ENCODE measurements at places on chromosomes 7 and 10. TPM values are rescaled to one million over a fixed set of nuclear protein-coding genes. Genes with fewer than 3 reads are reported as not detected.

GARIN1A gene
- total RNA-seq, result 8.5 TPM

ECHDC3 gene
- total RNA-seq, result 24.7 TPM

TMEM213 gene
- total RNA-seq, result 9.8 TPM

ADAM12 gene
- total RNA-seq, result not detected

SRRM3 gene
- 0.21 TPM for total RNA-seq

OR2A5 gene
- not detected for total RNA-seq

FOXI2 gene
- not detected for total RNA-seq

DNA sequence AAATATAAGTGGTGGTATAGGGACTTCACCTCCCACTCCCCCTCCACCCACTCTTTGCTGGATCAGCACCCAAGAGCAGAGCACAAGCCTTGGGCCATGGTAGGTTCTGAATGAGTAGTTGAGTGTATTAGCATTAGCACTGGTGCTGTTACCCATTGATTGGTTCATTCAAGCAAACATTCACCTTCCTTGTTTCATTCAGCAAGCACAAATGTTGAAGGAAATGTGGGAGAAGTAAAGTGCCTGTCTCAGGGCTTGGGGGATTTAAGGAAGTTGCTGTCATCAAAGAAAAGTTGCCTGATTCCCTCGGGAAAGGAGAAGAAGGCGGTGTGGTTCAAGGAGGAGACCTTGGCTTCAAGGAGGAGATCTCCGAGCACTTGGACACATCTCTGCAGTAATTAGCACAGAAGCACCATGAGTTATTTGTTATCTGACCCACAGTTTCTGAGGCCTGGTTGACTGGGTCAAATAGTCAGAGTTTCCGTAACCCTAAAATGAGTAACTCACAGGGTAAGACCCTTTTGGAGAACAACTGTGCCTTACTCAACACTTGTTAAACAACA, 17.3 kb downstream of the IL2RA start:
- no peak for DNase-seq

DNA sequence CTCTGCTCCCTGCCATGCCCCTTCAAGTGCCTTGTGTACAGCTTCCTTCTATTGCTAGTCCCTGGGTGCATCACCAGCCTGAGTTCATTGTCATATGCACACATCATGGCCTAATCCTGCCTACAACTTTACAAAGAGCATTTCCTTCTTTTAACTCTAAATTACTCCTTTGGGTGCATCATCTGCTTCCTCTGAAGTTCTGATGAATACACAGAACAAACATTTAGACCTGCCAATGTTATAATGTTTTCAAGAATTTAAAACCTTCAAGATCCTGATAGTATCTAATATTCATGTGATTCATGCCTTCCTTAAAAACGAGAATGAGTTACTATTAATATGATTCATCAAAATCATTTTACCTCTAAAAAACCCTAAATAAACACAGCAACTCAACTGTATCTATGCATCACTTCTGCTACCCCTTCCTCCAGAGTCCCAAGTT, 357.1 kb downstream of the MAGI2 start:
- no peak for DNase-seq

- no peak for DNase-seq
These were observed 32.5 kb upstream of the EFCAB10 start for GRCh38 chr7:105613611-105614330.

GRCh38 chr7:36978461-36978860, 254.2 kb upstream of the AOAH start:
- DNase-seq, result no peak

- DNase-seq, result no peak
These were observed 396.5 kb upstream of the PFKP start for GRCh38 chr10:2670864-2671263.

GRCh38 chr7:49773936-49774458, 559 bp downstream of the VWC2 start:
- no peak for DNase-seq

- DNase-seq, result no peak
These were observed 743 bp upstream of the NRF1 start for GRCh38 chr7:129610709-129611245.

DNA sequence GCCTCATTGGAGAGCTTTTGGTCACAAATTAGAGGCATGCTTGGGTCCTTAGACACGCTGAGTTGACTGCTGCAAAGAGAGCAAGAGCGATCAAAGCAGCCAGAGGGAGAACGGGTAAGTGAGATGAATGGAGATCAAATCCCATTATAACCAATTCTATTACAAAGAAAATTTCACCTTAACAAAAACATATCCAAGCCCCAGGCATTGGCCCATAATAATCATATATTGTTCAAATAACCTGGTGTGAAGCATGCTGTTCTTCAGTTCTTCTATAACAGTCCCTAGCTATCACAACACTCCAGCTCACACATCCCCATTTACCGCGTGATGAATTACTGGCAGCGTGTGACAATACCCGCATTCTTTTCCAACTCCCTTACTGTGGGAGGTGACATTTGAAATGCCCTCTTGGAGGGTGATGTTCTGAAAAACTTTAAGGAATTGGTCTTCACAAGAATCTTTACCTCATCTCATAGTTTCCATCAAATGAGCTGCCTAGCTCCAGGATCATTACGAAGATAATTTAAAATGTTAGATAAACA, 156.1 kb upstream of the PLXNA4 start:
- no peak for DNase-seq

All from Calu3 (cell line).